ENCODE measurements at places on chromosomes 12 and 14.

DNA sequence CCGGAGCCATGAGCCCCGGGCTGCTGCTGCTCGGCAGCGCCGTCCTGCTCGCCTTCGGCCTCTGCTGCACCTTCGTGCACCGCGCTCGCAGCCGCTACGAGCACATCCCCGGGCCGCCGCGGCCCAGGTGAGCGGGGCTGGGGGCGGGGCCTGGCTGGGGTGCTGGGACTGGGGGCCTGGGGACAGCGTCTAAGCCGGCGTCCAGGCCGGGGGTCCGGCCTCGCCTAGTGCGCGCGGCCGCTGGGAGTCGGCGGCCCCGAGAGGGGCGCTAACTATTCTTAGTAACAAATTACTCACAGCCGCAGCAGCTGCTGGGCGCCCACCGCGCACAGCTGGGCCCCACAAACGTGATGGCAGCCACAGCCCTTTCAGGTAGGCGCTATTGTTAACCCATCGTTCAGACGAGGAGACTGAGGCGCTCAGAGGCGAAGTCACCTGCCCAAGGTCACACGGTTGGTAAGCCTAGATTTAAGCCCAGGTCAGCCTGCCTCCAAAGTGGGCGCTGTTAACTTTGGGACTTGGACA, 374 bp downstream of the CYP46A1 start:
- DNase-seq = no peak

- DNase-seq = no peak
Observed at GRCh38 chr12:4956054-4956453, 46.3 kb downstream of the KCNA1 start.

DNA sequence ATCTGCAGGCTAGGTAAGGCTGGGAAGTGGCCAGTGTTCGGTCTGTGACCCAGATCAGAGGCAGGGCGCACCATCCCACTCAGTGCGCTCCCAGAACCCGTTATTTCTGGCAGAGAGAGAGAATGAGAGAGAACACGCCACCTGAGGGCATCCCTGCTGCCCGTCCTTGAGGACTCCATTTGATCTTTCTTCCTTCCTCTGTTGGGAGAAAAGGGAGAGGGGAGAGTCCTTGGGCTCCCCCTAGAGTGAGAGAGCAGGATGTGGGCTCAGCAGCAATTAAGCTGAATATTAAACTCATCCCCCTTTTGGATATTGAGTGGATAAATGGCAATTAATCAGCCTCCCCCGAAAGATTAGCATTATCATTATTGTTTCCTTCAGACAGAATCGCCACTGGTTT, 70.6 kb downstream of the IFT43 start:
- no peak for DNase-seq

- no peak for DNase-seq
Observed at GRCh38 chr14:55574988-55575387, 5.0 kb upstream of the KTN1 start.

GRCh38 chr12:131735153-131735456, 24.2 kb downstream of the SFSWAP start:
- DNase-seq = no peak

DNA sequence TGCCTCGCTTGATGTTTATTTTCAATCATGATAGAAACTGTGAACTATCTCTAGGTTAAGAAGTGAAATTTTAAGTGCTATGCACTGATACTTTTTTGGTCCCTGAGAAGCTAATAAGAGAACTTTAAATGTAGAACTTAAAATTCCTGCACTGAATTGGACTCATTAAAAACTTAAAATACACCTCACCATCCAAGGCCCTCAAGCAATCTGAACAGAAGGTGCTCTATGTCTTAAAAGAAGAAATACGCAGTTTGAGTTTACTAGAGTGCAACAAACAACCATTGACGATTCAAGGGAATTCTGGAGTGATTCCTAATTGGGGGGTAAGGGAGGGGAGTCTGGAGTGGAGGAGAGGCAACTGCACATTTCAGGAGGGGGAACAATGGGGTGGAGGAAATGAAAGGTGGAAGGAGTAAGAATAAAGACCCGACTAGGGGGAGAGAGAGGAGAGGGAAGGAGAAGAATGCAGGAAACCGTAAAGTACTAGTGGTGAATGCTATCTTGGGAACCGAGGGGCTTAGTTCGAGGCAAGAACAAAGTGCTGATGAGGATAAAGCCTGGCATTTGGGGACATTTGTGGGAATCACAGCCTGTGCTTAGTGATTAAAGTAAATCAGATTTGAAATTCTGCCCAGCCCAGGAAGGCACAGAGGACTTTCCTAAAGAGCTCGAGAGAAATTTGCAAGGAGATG, 389.7 kb downstream of the AACS start:
- DNase-seq = no peak

- no peak for DNase-seq
Observed at GRCh38 chr14:22598896-22599244, 770 bp downstream of the ABHD4 start.

GRCh38 chr12:108119126-108119973, 9.7 kb upstream of the WSCD2 start:
- DNase-seq = no peak

DNA sequence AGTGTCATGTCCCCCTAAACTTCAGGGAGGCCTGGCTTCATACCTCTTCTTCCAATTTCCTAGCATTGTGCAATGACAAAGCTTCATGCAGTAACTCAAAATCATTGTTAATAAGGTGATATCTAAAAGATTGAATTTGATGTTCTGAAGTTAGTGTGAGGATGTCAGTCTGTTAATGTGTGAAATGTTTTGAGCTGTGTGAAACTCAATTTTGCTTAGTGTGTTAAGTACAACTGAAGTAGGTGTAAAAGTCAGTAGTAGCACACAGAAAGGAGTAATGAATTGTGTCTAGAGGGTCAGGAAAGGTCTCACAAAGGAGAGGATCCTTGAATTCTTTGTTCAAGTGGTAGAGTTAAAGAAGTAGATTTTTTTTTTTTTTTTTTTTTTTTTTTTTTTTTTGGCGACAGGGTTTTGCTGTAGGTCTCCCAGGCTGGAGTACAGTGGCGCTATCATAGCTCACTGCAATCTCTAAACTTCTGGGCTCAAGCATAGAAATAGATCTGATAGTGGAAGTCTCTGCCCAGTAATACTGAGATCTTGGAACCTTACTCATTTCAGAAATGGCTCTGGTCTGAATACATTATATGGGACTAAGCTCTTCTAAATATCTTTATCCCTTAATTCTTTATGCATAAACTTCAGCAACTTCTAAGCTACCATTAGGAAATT, 63.9 kb downstream of the FUT8 start:
- DNase-seq = no peak

- peak; percentile 61 for DNase-seq
Observed at GRCh38 chr14:101175731-101176534, 272.4 kb upstream of the RTL1 start.

- DNase-seq = no peak
Observed at GRCh38 chr14:68042586-68043210, 223.1 kb downstream of the RAD51B start.

DNA sequence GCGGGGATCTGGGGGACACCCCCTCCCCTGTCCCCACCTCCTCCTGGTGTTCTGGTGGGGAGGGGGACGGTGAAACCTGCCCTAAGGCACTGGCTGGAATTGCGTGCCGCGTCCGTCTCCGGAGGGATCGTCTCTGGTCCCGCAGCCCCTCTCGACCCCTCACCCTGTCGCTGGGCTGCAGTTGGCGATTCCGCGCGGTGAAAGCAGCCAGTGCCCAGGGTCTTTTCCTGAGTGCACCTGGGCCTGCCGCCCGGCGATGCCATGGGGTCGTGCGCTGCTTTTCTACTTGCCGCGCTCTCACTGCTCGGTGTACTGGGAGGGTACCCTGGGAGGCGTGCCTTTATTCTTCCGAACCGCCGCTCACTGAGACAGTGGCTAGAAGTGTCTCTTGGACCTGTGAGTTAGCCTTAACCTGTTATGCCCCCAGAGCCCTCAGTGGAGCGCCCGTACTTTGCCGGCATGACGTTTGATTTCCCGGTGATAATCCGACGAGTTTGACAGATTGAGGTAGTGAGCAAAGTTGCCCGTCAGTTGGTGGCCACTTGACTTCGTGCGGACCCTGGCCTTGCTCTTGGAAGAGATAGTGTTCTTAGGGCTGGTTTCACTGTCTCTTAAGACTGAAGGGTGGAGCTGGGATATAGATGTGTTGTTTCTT, 788 bp downstream of the SFSWAP start:
- DNase-seq = no peak

GRCh38 chr12:113700943-113701342, 229.3 kb upstream of the LHX5 start:
- DNase-seq = no peak

- DNase-seq = no peak
Observed at GRCh38 chr14:104226421-104227383, 88.3 kb downstream of the KIF26A start.

DNA sequence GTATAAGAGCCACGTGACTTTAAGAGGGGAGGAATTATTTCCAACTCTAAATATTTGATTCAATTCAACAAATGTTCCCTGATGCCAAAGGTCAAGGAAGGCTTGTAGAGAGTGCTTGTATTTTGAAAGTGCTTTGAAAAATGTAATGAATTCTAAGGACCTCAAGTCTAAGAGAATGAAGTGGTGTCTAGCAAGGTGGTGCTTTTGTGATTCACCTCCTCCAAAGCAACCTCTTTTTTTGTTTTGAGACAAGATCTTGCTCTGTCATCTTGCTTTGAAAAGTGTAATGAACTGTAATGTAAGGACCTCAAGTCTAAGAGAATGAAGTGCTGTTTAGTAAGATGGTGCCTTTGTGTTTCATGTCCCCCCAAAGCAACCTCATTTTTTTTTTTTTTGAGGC, 13.7 kb downstream of the AK7 start:
- no peak for DNase-seq

- DNase-seq = no peak
Observed at GRCh38 chr12:111111681-111112080, 191.3 kb upstream of the MYL2 start.

DNA sequence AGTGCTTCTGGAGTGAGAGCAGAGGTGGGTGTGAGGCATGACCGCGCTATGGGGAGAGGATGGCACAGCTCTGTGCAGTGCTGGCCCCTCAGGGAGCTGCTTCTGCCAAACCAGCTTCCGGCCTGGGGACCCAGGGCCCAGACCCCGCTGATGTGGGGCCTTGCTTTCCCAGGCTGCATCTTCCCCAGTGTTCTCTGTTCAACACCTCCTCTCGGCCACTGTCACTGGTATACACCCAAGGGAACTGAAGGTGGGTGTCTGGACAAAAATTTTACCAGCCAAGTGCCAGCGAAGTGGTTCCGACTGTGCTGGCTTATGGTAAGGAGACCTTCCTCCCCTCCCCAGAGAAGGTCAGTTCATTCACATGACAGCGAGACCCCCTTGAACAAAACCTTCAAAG, 179.1 kb downstream of the AACS start:
- no peak for DNase-seq

DNA sequence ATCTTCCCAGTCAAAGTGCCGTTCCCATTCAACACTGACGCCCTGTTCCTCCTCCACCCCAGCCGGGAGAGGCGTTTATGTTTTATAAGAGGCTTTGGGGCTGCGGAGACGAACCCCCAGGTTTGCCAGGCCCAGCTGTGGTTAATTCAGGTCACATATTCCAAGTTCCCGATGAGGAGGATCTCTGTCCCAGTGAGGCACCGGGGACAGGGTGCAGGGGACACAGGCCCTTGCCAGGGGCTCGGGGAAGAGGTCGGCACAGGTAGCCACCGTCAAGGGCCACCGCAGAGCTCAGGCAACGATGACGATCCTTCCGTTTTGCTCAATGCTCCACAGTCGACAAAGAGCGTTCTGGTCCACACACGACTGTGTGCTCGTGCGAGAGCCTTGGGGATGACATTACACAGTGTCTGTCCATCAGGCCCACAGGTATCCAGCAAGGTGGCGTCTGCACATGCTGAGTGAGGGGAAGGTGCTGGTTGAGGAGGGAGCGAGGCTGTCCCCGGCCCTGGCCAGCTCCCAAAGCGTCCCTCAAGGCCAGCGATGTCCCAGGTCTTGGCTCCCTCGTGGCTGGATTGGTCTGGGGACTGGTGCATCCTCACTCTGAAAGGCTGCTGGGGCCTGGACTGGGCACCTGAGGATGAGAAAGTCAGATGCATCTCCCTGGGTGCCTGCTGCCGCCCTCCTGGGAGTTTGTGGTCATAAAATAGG, 189.2 kb upstream of the C14orf180 start:
- peak; percentile 68 for DNase-seq

- no peak for DNase-seq
Observed at GRCh38 chr12:58712976-58713375, 207.3 kb downstream of the LRIG3 start.

GRCh38 chr12:75969768-75970167, 61.8 kb downstream of the PHLDA1 start:
- DNase-seq = no peak

GRCh38 chr12:107903341-107904061, 129.0 kb downstream of the ASCL4 start:
- peak; percentile 81 for DNase-seq

DNA sequence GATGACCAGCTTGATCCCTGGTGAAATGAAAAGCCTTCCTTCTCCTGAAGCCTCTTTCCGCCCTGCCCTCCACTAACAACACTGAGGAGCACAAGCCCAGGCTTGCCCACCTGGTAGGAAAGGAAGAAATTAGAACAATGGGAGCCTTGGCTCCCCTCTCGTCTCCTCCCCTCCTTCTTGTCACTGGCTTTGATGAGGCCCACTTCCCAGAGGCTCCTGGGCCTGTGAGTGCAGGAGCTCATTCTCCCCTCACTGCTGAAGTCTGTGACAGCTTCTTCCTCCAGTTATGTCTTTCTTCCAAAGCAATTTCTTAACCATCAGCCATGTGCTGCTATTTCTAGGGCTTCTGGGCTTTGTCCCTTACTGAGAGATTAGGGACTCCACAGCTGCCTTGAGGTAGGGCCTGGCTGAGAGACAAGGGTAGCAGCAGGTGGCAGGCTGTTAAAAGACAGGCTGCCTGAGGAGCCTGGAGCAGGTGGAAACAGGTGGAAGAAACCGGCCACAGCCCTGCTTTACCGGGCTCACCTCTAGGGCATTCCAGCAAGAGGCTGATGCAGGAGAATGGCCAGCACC, 53.6 kb upstream of the SRSF5 start:
- no peak for DNase-seq

- DNase-seq = no peak
Observed at GRCh38 chr12:124020514-124020949, 47.5 kb downstream of the ZNF664 start.

GRCh38 chr12:3992945-3993344, 119.7 kb upstream of the PARP11 start:
- DNase-seq = no peak

DNA sequence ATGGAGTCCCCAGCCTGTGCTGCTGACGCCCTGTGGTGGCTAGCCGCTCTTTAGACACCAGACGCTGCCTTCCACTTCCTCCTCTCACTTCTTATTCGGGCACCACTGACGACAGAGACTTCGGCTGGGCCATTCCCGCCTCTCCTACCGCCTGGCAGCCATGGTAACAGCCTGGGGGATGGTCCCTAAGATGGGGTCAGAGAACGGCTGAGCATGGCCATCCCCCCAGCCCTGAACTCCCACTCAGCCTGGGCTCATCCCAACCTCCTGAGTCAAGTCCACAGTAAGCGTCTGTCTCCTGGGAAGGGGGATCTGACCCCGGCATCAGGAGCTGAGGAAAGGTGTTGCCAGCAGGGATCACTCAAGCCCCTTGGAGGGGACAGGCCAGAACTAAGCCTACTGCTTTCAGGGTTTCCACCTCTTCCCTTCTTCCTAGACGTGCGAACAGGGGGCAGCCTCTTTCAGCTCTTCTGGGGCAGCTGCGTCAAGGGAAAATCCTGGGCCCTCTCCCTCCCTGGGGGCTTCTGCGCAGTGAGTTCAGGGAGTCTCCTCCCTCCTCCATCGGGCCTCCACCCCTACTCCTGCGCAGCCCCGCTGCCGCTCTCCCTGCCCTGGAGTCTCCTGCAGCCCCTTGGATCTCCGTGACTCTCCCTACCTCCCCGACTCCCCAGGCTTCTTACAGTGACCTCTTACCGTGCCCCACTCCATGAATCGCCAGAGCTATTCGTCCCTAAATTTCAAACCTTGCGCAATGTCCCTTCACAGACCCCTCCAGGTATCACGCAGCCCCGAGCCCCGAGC, 643 bp upstream of the TAMALIN start:
- no peak for DNase-seq

Measured in cardiac septum (tissue), 1 donor.